ENCODE measurements at places on chromosomes 1 and 21. TPM values are rescaled to one million over a fixed set of nuclear protein-coding genes. Genes with fewer than 3 reads are reported as not detected.

GRCh38 chr1:99163671-99164070 is 100.6 kb upstream of the PLPPR4 start:
- DNase-seq = no peak
- H3K27ac ChIP-seq = no peak overlapping the region
- no peak overlapping the region for H3K4me3 ChIP-seq
- H3K36me3 ChIP-seq = no peaks in the 10 kb centered on the region

- H3K4me1 ChIP-seq = peaks cover 7% of the 10 kb centered on the region
- H3K4me3 ChIP-seq = no peak overlapping the region
- no peak for DNase-seq
- H3K27ac ChIP-seq = no peak overlapping the region
- H3K36me3 ChIP-seq = no peaks in the 10 kb centered on the region
- peaks cover 32% of the 10 kb centered on the region for H3K27me3 ChIP-seq
Measured at GRCh38 chr1:103111926-103112325, 3.6 kb upstream of the COL11A1 start.

DNA sequence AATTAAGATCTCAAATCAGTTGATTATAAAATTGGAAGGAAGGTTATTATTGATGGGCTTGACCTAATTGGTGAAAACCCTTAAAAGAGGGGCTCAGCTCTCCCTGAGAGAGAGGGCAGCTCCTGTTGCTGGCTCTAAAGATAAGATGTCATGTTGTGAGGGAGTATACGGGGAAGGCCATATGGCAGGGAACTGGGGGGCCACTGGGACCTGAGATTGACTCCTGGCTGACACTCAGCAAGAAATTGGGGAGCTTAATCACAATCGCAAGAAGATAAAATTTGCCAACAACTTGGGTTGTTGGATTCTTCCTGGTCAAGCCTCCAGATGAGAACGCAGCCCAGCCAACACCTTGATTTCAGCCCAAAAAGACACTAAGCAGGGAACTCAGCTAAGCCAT is 69.7 kb upstream of the KCNJ6 start:
- no peak for DNase-seq
- H3K4me3 ChIP-seq = no peak overlapping the region
- peaks cover 8% of the 10 kb centered on the region for H3K27me3 ChIP-seq
- no peaks in the 10 kb centered on the region for H3K4me1 ChIP-seq

The ZBTB8B gene
- total RNA-seq = 4.7 TPM

GRCh38 chr1:215567491-215568298 is 591 bp downstream of the KCTD3 start:
- peaks cover 1% of the 10 kb centered on the region for H3K36me3 ChIP-seq
- H3K27me3 ChIP-seq = no peaks in the 10 kb centered on the region
- peak; percentile 48 for DNase-seq
- H3K27ac ChIP-seq = peak overlapping the region; percentile 99
- H3K4me3 ChIP-seq = peak overlapping the region; percentile 95
- H3K4me1 ChIP-seq = peaks cover 45% of the 10 kb centered on the region

The SYCP1 gene
- not detected for total RNA-seq

The EVA1C gene
- total RNA-seq = not detected

DNA sequence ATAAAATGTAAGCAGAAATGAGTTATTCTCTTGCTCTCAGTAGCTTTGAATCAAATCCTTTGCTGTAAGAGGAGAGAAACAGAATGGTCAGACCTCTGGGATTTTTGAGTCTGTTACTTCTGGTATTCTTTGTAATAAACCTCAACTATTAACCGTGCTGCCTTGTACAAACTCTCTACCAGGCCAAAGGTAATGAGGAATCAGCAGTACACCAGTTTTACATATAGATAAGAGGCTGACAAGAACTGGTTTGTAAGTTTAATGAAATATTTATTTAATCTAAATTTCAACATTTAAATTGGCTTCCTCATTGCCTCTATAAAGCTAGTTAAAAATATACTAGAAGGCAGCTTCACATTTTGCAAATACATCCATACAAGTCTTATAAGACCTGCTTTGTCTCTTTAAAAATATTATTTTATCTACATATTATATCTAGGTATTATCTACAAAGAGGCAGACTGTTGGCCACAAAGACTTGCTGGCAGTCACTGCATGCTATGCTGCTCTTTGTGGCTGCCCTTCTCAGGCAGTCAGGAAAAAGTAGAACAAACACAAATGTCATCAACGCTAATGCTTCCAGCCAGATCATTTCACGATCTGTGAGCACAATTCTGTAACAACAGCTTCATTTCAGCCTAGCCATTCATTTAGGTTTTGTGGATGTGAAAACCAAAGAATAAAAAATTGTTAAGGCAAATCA is 173.0 kb downstream of the GABPA start:
- DNase-seq = no peak
- no peak overlapping the region for H3K27ac ChIP-seq
- H3K27me3 ChIP-seq = no peaks in the 10 kb centered on the region
- H3K36me3 ChIP-seq = peaks cover 32% of the 10 kb centered on the region

- no peaks in the 10 kb centered on the region for H3K36me3 ChIP-seq
- no peak overlapping the region for H3K27ac ChIP-seq
- H3K27me3 ChIP-seq = peaks cover 15% of the 10 kb centered on the region
- DNase-seq = peak; percentile 48
Measured at GRCh38 chr1:11898831-11899467, 27.3 kb downstream of the KIAA2013 start.

GRCh38 chr1:113983391-113983790 is 4.1 kb downstream of the OLFML3 start:
- peaks cover 23% of the 10 kb centered on the region for H3K4me1 ChIP-seq
- H3K27me3 ChIP-seq = peaks cover 3% of the 10 kb centered on the region
- no peak overlapping the region for H3K27ac ChIP-seq
- DNase-seq = no peak

DNA sequence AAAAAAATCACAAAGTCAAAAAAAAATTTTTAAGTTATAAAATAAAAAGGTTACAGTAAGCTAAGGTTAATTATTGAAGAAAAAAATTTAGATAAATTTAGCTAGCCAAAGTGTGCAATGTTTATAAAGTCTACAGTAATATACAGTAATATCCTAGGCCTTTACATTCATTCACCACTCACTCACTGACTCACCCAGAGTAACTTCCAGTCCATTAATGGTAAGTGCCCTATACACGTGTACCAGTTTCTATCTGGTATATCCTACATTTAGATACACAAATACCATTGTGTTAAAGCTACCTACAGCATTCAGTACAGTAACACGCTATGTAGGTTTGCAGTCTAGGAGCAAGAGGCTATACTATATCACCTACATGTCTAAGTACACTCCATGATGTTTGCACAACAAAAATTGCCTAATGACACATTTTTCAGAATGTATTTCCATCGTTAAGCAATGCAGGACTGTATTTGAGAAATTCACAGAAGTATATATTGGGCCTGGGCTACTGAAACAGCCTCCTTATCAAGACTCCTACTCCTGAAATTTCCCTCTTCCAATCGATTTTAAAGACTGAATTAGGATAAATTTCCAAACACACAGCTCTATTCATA is 155.1 kb downstream of the COP1 start:
- peaks cover 23% of the 10 kb centered on the region for H3K4me1 ChIP-seq
- H3K27me3 ChIP-seq = no peaks in the 10 kb centered on the region
- no peak for DNase-seq

The LCE1B gene
- total RNA-seq = not detected

DNA sequence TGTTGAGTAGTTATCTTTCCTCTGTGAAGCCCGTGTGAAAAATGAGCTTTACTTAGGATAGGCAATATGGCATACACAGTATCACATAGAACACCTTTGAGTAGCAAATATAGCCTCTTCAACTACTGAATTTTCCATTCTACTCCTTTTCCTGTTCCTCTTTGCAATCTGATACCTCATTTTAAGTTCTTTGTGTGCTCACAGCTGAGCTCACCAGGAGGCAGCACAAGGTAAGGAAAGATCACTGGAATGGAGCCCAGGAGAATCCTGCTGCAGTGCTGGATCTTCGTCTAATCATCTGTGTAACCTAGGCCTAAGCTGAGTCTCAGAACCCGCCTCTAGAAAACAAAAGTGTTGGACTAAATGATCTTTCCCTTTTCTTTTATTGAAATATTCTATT is 171.0 kb downstream of the LRRC40 start:
- H3K27me3 ChIP-seq = no peaks in the 10 kb centered on the region
- no peaks in the 10 kb centered on the region for H3K4me1 ChIP-seq
- H3K27ac ChIP-seq = no peak overlapping the region
- H3K4me3 ChIP-seq = no peak overlapping the region

The AIM2 gene
- 2.1 TPM for total RNA-seq

- peaks cover 14% of the 10 kb centered on the region for H3K36me3 ChIP-seq
- DNase-seq = no peak
- H3K27me3 ChIP-seq = no peaks in the 10 kb centered on the region
- H3K4me3 ChIP-seq = no peak overlapping the region
- H3K27ac ChIP-seq = no peak overlapping the region
Measured at GRCh38 chr21:46397211-46397905, 61.3 kb upstream of the DIP2A start.

GRCh38 chr1:204506201-204506968 is 9.8 kb upstream of the MDM4 start:
- peaks cover 16% of the 10 kb centered on the region for H3K4me1 ChIP-seq
- DNase-seq = peak; percentile 62
- peak overlapping the region; percentile 94 for H3K4me3 ChIP-seq
- H3K27me3 ChIP-seq = no peaks in the 10 kb centered on the region
- peak overlapping the region; percentile 100 for H3K27ac ChIP-seq
- H3K36me3 ChIP-seq = peaks cover 2% of the 10 kb centered on the region

GRCh38 chr1:234519506-234519905 is 40.5 kb upstream of the TARBP1 start:
- no peak overlapping the region for H3K27ac ChIP-seq
- no peaks in the 10 kb centered on the region for H3K27me3 ChIP-seq
- peaks cover 20% of the 10 kb centered on the region for H3K4me1 ChIP-seq
- H3K4me3 ChIP-seq = no peak overlapping the region
- DNase-seq = no peak

DNA sequence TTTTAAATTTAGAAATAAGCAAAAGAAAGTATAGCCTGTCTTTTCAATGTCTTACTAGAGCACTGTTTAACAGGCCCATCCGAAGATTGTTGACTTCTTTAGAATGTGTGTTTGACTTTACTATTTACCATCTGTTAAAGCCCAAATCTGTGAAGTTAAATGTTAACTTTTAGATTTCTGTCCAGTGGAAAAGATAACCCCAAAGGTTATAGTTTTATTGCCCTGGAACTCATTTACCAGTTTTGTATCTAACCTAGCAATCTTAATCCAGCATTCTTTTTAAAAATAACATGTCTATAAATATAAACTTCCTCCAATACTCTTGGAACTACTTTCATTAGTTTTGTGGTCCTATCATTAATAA is 37.9 kb downstream of the SNRPE start:
- no peak overlapping the region for H3K4me3 ChIP-seq
- no peak overlapping the region for H3K27ac ChIP-seq
- peaks cover 10% of the 10 kb centered on the region for H3K36me3 ChIP-seq
- peaks cover 18% of the 10 kb centered on the region for H3K4me1 ChIP-seq
- H3K27me3 ChIP-seq = no peaks in the 10 kb centered on the region

DNA sequence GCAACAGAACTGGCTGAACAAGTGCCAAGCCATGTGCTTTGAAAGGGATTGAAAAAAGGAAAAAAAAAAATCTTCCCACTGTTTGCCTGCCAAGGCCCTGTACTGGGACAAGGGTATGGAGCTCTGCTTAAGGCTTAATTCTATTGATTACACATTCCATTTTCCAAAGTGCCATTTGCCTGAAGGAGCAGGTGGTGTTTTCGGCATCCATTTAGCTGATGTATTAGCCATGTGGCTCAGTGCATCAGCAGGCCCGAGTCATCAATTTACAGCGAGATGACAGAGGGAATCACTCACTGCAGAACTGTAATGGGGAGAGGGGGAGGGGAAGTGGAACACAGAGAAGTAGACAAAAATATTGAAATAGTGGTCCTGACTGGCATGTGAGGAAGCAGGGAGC is 144.2 kb upstream of the BEND5 start:
- no peaks in the 10 kb centered on the region for H3K27me3 ChIP-seq
- DNase-seq = no peak
- no peak overlapping the region for H3K4me3 ChIP-seq
- no peak overlapping the region for H3K27ac ChIP-seq
- H3K4me1 ChIP-seq = peaks cover 25% of the 10 kb centered on the region

The TIAM1 gene
- total RNA-seq = 36.8 TPM

DNA sequence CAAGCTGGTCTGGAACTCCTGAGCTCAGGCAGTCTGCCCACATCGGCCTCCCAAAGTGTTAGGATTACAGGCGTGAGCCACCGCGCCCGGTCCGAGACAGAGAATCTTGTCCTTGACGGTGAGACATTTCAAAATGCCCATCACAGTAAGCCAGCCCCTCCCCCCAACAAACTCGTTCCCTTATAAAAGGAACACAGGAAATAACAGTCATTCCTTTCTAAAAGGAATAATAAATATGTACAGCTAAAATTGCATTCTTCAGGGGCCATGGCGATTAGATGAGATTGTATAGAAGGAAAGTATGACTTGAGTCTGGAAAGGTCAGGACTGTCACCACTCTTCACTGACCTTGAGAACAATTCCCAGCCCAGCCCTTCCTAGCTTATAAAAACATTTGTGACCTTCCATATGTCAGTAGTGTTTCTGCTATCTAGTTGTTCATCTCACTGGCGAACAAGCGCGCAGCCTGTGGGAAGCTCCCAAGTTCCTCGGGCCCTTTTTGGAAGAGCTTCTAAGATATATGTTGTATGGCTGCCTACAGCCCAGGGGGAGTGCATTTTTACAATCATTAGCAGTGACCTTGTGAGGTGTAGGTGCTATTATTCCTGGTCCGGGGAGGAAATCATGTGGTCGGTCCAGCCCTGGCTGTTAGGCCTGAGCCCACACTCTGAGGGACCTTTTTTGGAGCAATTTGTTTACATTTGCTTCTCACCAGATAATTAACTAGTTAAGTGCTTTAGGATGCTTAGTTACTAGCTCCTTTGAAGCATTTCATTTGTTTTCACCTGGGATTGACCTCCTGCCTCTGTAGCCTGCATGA is 8.7 kb downstream of the SZRD1 start:
- peaks cover 3% of the 10 kb centered on the region for H3K36me3 ChIP-seq
- H3K27me3 ChIP-seq = no peaks in the 10 kb centered on the region
- H3K4me1 ChIP-seq = peaks cover 29% of the 10 kb centered on the region
- peak overlapping the region; percentile 81 for H3K27ac ChIP-seq
- H3K4me3 ChIP-seq = no peak overlapping the region

The RIPPLY3 gene
- 18.9 TPM for total RNA-seq

DNA sequence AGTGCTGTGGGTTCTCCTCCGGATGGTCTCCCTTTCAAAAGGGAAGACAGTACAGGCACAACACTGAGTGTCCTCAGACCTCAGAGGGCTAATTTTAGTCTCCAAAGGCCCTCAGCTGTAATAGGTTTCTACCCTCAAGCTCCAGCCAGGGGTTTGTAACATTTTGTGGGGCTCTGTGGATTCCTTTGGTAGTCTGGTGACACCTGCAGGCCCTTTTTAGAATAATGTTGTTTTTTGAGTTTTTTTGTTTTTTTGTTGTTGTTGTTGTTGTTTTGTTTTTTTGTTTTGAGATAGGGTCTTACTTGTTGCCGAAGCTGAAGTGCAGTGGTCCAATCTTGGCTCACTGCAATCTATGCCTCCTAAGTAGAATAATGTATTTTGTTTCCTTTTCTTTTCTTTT is 15.0 kb upstream of the TMEM201 start:
- peaks cover 12% of the 10 kb centered on the region for H3K36me3 ChIP-seq
- DNase-seq = no peak
- no peaks in the 10 kb centered on the region for H3K27me3 ChIP-seq
- no peak overlapping the region for H3K27ac ChIP-seq
- peaks cover 10% of the 10 kb centered on the region for H3K4me1 ChIP-seq

The F3 gene
- total RNA-seq = 95.0 TPM

Data from progenitor cell of endocrine pancreas (in vitro differentiated cells).